ENCODE measurements at places on chromosomes 5 and 9. TPM values are rescaled to one million over a fixed set of nuclear protein-coding genes. Genes with fewer than 3 reads are reported as not detected.

MROH2B gene
- not detected for total RNA-seq

FABP6 gene
- not detected for total RNA-seq

SLIT3 gene
- total RNA-seq, result 80.1 TPM

FLT4 gene
- total RNA-seq, result 4.8 TPM

FAM169A gene
- 1.1 TPM for total RNA-seq

GRCh38 chr5:142871363-142872193, 101.4 kb downstream of the ARHGAP26 start:
- H3K4me3 ChIP-seq, result no peak overlapping the region
- H3K36me3 ChIP-seq, result no peaks in the 10 kb centered on the region
- H3K27me3 ChIP-seq, result no peaks in the 10 kb centered on the region
- peaks cover 18% of the 10 kb centered on the region for H3K4me1 ChIP-seq
- no peak overlapping the region for H3K27ac ChIP-seq

- DNase-seq, result no peak
- no peaks in the 10 kb centered on the region for H3K36me3 ChIP-seq
- no peaks in the 10 kb centered on the region for H3K4me1 ChIP-seq
- no peak overlapping the region for H3K27ac ChIP-seq
- H3K4me3 ChIP-seq, result no peak overlapping the region
- no peaks in the 10 kb centered on the region for H3K27me3 ChIP-seq
These were observed 185.5 kb downstream of the TAF11L14 start for GRCh38 chr5:17819783-17820182.

GRCh38 chr9:131432597-131433301, 38.9 kb downstream of the PRRC2B start:
- no peaks in the 10 kb centered on the region for H3K27me3 ChIP-seq
- H3K36me3 ChIP-seq, result peaks cover 18% of the 10 kb centered on the region
- DNase-seq, result no peak

DNA sequence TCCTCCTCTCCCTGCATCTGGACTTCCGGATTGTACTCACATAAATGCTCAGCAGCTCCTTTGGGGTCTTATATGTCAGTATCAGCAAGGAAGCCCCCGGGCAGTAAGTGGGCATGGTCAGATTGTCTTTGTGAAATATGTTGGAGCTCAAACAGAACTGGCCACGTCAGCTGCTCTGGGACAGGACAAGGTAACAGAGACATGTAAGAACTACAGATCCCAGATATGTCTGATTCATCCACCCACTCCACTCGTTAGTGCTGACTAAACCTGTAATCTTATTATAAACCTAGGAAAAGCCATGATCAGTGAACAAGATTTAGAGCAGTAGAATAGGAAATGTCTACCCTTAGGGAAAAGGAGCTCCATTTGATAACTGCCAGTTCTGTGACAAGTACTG, 561.8 kb downstream of the CETN3 start:
- no peak overlapping the region for H3K27ac ChIP-seq
- no peaks in the 10 kb centered on the region for H3K36me3 ChIP-seq
- no peak overlapping the region for H3K4me3 ChIP-seq
- no peak for DNase-seq

GRCh38 chr5:139415869-139416268, 12.0 kb upstream of the SPATA24 start:
- H3K36me3 ChIP-seq, result peaks cover 21% of the 10 kb centered on the region
- peak overlapping the region; percentile 83 for H3K27ac ChIP-seq
- H3K4me1 ChIP-seq, result peaks cover 32% of the 10 kb centered on the region
- H3K27me3 ChIP-seq, result no peaks in the 10 kb centered on the region
- no peak for DNase-seq

GRCh38 chr5:876398-877365, 15.9 kb downstream of the BRD9 start:
- H3K4me1 ChIP-seq, result no peaks in the 10 kb centered on the region
- H3K27ac ChIP-seq, result no peak overlapping the region
- no peak overlapping the region for H3K4me3 ChIP-seq
- H3K36me3 ChIP-seq, result peaks cover 58% of the 10 kb centered on the region

- no peak overlapping the region for H3K4me3 ChIP-seq
- H3K4me1 ChIP-seq, result no peaks in the 10 kb centered on the region
- no peaks in the 10 kb centered on the region for H3K36me3 ChIP-seq
- DNase-seq, result no peak
These were observed 11.9 kb downstream of the FGFR4 start for GRCh38 chr5:177098470-177099141.

GRCh38 chr5:124570285-124571035, 176.0 kb downstream of the ZNF608 start:
- no peak overlapping the region for H3K27ac ChIP-seq
- no peak for DNase-seq
- no peaks in the 10 kb centered on the region for H3K27me3 ChIP-seq
- H3K4me3 ChIP-seq, result no peak overlapping the region
- H3K4me1 ChIP-seq, result no peaks in the 10 kb centered on the region
- no peaks in the 10 kb centered on the region for H3K36me3 ChIP-seq

- H3K4me1 ChIP-seq, result peaks cover 39% of the 10 kb centered on the region
- H3K27ac ChIP-seq, result no peak overlapping the region
- H3K27me3 ChIP-seq, result no peaks in the 10 kb centered on the region
- no peak overlapping the region for H3K4me3 ChIP-seq
These were observed 211.2 kb upstream of the DAPK1 start for GRCh38 chr9:87286506-87286905.

- no peaks in the 10 kb centered on the region for H3K4me1 ChIP-seq
- H3K27me3 ChIP-seq, result no peaks in the 10 kb centered on the region
- H3K27ac ChIP-seq, result no peak overlapping the region
These were observed 117.5 kb upstream of the OR13F1 start for GRCh38 chr9:104386425-104387069.

DNA sequence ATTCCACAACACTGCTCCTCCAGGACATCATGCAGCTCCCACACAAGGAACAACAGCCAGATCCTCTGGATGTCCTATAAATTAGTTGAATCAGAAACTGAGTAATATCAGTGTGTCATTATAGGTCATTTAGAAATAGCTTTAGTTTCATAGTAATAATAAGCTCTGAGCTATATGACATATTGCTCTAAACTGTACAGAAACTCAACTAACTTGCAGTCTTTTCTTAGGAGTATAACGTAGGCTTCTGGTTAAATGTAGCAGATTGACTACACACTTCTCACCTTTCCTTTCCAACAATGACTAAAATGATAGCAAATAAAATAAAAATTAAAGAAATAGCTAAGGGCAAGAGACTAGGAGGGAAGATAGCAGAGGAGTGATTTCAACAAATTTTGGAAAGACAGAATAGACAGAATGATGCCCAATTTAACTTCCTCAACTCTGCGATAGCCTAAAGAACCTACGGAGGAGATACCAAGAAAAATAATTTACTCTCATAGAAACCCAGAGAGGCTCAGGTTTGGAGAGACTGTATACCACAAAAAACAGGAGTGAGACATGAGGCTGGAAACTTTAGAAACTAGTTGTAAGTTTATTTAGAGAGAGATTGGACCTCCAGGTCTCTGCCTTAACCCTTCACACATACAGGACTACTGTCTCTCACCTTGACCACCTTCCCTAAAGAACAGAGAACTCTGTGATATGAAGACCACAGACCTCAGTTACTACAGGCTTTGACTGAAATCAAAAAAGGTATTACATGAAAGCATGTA, 193.7 kb downstream of the TSSK1B start:
- no peak for DNase-seq
- H3K4me3 ChIP-seq, result no peak overlapping the region
- H3K27me3 ChIP-seq, result no peaks in the 10 kb centered on the region
- H3K4me1 ChIP-seq, result no peaks in the 10 kb centered on the region
- H3K36me3 ChIP-seq, result no peaks in the 10 kb centered on the region
- H3K27ac ChIP-seq, result no peak overlapping the region

- peaks cover 34% of the 10 kb centered on the region for H3K4me1 ChIP-seq
- no peaks in the 10 kb centered on the region for H3K27me3 ChIP-seq
- peak overlapping the region; percentile 11 for H3K27ac ChIP-seq
- no peak overlapping the region for H3K4me3 ChIP-seq
- H3K36me3 ChIP-seq, result no peaks in the 10 kb centered on the region
- DNase-seq, result no peak
These were observed 26.4 kb upstream of the F2R start for GRCh38 chr5:76689321-76690036.

- DNase-seq, result no peak
- no peak overlapping the region for H3K27ac ChIP-seq
- H3K27me3 ChIP-seq, result no peaks in the 10 kb centered on the region
- no peaks in the 10 kb centered on the region for H3K36me3 ChIP-seq
These were observed 108.7 kb upstream of the PHYKPL start for GRCh38 chr5:178341091-178341850.

DNA sequence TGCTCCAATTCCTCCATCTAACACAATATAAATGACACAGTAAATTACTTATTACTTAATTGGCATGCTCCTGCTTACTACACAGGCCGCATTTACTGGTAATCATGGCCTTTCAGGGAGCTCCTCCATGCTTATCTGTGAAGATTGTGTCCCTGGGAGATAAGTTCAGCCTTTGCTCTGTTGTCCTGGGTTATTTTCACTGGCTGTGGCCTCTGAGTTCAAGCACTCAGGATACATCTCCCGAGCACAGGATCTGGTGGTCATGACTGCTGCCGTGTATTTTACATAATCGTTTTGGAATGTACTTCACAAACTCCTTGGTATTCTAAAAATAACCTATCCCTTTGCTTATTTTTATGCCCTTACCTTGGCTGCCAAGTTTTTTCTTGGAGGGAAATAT, 215.7 kb downstream of the ICE1 start:
- peak overlapping the region; percentile 18 for H3K4me3 ChIP-seq
- H3K4me1 ChIP-seq, result peaks cover 12% of the 10 kb centered on the region
- no peaks in the 10 kb centered on the region for H3K36me3 ChIP-seq
- DNase-seq, result no peak
- H3K27ac ChIP-seq, result peak overlapping the region; percentile 70

GRCh38 chr9:111477677-111478076, 6.5 kb downstream of the ECPAS start:
- DNase-seq, result no peak
- no peak overlapping the region for H3K4me3 ChIP-seq
- H3K27ac ChIP-seq, result no peak overlapping the region
- peaks cover 9% of the 10 kb centered on the region for H3K4me1 ChIP-seq
- H3K27me3 ChIP-seq, result no peaks in the 10 kb centered on the region
- no peaks in the 10 kb centered on the region for H3K36me3 ChIP-seq

DNA sequence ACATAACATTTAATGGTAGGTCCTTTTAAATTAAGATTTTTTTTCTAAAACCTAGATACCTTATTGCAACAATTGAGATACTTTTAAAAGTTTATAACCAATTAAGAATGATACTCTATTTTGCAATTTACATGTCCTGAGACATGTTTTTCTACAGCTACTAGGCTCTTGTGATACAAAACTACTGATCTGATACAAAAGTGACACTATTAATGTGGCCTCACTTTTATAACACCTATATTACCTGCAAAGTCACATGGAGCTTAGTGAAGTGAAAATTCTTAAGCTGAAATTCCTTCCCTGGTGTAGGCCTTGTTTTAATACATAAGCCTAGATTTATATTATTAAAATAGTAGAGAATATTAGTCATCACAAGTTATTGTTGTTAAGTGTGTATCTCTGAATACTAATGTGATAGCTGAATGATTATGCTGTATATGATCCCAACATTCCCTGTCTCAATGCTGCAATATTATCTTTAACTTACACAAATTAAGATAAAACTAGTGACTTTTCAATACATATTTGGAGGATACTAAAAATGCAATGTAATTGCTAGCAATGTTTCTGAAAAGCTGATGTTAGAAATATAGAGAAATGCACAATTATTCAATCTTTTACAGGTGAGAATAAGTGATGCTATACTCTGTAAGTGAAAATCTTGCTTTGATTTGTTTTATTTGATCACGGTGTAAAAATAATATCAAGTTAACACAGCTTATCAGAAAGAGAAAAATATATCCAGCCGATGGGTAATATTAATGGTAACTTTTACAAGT, 2.6 kb downstream of the NFIB start:
- H3K4me1 ChIP-seq, result peaks cover 8% of the 10 kb centered on the region
- no peak for DNase-seq
- H3K4me3 ChIP-seq, result peak overlapping the region; percentile 81
- no peaks in the 10 kb centered on the region for H3K36me3 ChIP-seq

GRCh38 chr5:12636209-12636608, 732.0 kb upstream of the CTNND2 start:
- H3K27me3 ChIP-seq, result no peaks in the 10 kb centered on the region
- no peak for DNase-seq
- H3K4me3 ChIP-seq, result no peak overlapping the region
- H3K36me3 ChIP-seq, result no peaks in the 10 kb centered on the region
- H3K27ac ChIP-seq, result no peak overlapping the region
- H3K4me1 ChIP-seq, result no peaks in the 10 kb centered on the region

GRCh38 chr5:53820119-53820801, 259.8 kb downstream of the NDUFS4 start:
- no peak for DNase-seq
- no peaks in the 10 kb centered on the region for H3K27me3 ChIP-seq
- H3K27ac ChIP-seq, result no peak overlapping the region

DNA sequence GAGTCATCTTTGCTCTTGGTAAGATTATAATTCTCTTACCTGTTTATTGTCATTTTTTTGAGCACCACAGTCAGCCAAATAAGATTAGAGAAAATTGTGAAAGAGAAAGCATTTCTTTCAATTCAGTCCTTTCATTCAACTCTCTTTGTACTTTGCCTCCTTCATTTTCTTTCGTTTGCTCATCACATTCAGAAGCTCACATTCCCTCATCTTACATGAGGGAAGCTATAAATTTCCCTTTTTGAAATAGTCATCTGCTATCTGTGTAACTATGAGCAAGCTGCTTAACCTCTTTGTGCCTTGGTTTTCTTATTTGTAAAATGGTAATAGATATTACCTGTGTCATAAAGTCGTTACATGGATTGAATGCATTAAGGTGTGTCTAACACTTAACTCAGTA, 41.4 kb downstream of the PAM start:
- no peak overlapping the region for H3K27ac ChIP-seq
- H3K27me3 ChIP-seq, result no peaks in the 10 kb centered on the region
- peaks cover 85% of the 10 kb centered on the region for H3K4me1 ChIP-seq
- no peak for DNase-seq
- H3K4me3 ChIP-seq, result no peak overlapping the region
- H3K36me3 ChIP-seq, result no peaks in the 10 kb centered on the region

- no peak for DNase-seq
- H3K4me3 ChIP-seq, result no peak overlapping the region
- no peaks in the 10 kb centered on the region for H3K27me3 ChIP-seq
- no peaks in the 10 kb centered on the region for H3K4me1 ChIP-seq
- no peak overlapping the region for H3K27ac ChIP-seq
- H3K36me3 ChIP-seq, result peaks cover 73% of the 10 kb centered on the region
These were observed 24.6 kb upstream of the SEC16A start for GRCh38 chr9:136507221-136507991.

GRCh38 chr9:133009906-133010582, 20.8 kb upstream of the GTF3C5 start:
- no peak overlapping the region for H3K4me3 ChIP-seq
- H3K27ac ChIP-seq, result no peak overlapping the region
- no peak for DNase-seq
